SJSA1 (cell line): ENCODE measurements at places on chromosomes 2 and 18.

GRCh38 chr2:147463881-147464520 is 380.8 kb upstream of the ACVR2A start:
- DNase-seq: no peak

DNA sequence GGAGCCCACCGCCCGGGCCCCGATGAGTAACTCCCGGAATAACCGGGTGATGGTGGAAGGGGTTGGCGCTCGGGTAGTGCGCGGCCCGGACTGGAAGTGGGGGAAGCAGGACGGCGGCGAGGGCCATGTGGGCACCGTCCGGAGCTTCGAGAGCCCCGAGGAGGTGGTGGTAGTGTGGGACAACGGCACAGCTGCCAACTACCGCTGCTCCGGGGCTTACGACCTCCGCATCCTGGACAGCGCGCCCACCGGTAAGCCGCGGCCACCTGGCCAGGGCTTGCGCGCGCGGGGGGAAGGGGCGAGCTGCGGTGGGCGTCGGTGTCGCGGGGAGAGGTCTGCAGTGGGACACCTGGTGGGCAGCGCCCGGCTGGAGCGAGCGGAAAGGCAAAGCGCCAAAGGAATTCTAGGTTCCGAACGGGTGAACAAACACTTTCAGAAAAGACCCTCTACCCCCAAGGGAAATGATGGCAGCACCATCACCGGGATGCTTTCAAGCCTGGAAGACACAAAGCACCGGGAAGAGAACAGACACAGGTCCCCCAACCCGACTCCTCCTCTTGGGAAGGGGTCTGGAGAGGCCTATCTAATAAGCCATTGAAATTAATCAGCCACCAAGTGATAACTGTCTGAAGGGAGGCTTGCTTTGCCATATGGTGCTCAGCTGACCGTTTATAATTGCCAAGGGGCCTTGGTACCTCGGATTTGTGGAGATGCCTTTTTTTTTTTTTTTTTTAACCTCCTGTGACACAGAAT is 1.1 kb downstream of the MIB1 start:
- peak; percentile 36 for DNase-seq

- no peak for DNase-seq
These were observed 1034.4 kb upstream of the KLHL29 start for GRCh38 chr2:22350621-22351020.

DNA sequence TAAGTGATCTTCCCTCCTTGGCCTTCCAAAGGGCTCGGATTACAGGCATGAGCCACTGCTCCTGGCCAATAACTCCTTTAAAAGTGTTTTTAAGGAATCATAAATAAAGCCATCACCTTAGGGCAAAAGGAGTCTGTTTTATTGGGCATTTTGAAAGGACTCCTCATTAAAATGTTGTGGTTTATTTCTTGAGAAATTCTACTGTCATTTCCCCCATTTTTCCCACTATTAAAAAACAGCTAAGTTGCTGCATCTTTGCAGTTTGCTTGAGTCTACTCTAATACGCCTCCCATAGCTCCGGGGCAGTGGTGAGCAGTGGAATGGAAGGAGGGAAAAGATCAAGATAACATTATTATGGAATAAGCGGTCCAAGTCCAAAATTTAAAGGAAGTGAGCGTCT is 293.2 kb downstream of the PIEZO2 start:
- no peak for DNase-seq

- DNase-seq: no peak
These were observed 80.9 kb upstream of the IGFBP5 start for GRCh38 chr2:216776066-216776850.
